ENCODE measurements at places on chromosomes 1 and 21. TPM values are rescaled to one million over a fixed set of nuclear protein-coding genes. Genes with fewer than 3 reads are reported as not detected.

ACTA1 gene
- 0.33 TPM for total RNA-seq

BGLAP gene
- total RNA-seq = 0.98 TPM

MXRA8 gene
- 93.4 TPM for total RNA-seq

NCAM2 gene
- 2.6 TPM for total RNA-seq

DENND2D gene
- total RNA-seq = 70.8 TPM

RUNX3 gene
- 5.6 TPM for total RNA-seq

TMEM51 gene
- 1.6 TPM for total RNA-seq

KCNE1 gene
- 2.2 TPM for total RNA-seq

LCA5L gene
- 6.0 TPM for total RNA-seq

OLFML2B gene
- total RNA-seq = 7.3 TPM

S100B gene
- 242 TPM for total RNA-seq

DNA sequence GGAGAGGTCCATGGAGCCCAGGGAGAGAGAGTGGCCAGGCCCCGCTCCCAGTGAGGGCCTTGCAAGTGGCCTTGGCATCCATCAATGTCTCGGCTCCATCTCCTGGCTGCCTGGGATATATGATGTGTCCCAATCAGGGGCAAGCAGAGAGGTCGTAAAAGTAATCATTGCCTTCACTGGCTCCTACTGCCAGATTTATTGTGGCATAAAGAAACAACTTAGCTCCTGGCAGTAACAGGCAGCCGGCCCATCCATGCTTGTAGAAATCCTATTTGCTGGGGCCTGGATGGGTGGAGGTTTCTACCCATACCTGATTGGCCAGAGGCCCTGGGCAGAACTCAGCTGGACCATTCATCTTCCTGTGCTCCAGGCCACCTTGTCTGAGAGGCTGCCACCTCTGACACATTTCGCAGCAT, 272.6 kb downstream of the MATN1 start:
- DNase-seq = no peak

DNA sequence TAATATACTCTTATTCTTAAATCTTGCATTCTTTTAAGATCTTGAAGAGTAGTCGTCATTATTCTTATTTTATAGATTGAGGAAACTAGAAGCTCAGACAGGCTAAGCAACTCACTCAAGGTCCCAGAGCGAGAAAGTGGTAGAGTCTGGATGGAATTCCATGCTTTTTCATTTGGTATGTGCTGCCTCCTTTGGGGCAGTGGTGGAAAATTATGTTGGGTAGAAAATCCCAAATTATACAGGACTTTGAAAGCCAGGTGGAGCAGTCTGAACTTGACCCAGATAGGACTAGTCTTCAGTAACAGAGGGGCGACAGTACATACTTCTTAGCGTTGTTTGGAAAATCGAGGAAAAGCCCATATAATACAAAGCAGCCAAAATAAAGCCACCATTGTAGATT, 205.6 kb downstream of the ATG4C start:
- DNase-seq = no peak

DNA sequence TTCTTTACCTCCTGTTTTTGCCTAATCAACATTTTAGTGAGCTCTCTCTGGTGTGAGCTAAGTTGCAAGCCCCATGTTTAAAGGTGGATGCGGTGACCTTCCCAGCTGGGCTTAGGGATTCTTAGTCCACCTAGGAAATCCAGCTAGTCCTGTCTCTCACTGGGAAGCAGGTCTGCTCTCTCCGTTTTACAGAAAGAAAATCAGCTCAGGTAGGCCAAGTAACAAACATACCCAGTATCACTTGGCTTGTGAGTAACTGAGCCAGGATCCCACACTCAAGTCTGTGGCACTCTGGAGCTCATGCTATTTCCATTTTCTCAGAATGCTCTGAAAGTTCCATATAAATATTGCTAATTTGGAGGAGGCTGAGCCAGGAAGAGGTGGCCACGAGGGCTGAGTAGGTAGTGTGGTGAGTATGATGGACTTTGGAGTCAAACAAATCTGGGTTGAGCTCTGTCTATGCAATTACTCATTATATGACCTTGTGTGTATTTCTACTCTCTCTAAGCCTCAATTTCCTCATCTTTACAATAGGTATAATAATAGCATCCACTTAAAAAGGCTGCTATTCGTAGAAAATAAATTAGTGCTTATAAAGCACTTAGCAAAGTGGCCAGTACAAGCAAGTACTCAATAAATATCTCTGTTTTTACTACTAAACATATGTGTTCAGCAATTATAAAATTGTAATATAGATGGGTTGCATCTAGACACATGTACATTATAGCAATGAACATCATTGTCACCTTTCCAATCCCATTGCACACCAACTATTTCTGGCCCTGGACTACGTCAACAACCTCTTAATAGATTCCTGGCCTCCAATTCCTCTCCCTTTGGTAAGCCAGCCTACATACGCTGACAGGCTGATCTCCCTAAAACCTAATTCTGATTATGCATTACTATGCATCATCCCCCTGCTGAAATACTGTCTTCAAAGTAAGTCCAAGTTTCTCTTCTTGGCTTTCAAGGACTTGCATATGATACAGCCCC, 32.7 kb upstream of the DHCR24 start:
- DNase-seq = no peak

DNA sequence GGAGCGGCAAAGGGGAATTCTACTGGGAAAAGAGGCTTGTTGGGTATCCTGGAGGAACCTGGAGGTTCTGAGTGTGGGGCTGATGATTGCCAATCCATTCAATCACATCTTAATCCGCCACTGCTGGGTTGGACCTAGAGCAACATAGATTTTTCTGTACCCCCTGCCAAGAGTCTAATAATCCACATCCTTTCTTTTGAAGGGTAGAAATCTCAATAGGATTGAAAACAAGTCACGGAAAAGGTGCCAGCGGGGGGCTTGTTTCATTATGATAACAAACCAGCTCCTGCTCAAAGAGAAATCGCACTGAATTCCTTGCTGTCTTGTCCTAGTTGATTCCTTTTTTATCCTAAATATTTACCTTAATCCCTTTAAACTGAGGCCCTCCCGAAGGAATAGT, 528.5 kb downstream of the ADGRL2 start:
- no peak for DNase-seq

DNA sequence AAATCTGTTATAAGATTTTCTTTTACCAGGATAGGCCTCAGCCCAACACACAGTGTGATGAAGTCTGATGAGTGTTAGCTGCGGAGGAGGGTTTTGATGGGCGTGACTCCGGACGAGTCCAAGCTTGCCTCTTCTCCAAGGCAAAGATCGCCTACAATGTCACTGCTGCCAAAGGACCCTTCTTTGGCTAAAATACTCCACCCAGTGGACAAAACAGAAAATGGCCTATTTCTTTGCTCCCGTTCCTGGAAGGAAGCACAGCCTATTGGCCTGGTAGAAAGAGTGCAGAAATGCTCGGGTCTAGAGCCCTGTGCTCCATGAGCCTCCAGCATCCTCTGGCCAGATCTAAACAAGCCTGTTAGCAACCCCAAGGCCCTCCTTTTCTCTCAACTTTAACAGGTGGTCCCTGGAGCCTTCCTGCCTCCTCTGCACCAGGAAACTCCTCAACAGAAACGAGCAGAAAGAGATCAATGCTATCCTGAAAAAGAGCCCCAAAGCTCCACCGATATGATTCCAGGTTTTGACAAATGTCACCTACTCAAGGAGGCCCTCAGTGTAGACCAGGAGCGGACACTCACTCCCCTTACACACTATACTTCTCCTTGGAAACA, 3.4 kb upstream of the CASQ2 start:
- DNase-seq = peak; percentile 73

- no peak for DNase-seq
Measured at GRCh38 chr1:162913345-162913744, 52.4 kb upstream of the CCDC190 start.

DNA sequence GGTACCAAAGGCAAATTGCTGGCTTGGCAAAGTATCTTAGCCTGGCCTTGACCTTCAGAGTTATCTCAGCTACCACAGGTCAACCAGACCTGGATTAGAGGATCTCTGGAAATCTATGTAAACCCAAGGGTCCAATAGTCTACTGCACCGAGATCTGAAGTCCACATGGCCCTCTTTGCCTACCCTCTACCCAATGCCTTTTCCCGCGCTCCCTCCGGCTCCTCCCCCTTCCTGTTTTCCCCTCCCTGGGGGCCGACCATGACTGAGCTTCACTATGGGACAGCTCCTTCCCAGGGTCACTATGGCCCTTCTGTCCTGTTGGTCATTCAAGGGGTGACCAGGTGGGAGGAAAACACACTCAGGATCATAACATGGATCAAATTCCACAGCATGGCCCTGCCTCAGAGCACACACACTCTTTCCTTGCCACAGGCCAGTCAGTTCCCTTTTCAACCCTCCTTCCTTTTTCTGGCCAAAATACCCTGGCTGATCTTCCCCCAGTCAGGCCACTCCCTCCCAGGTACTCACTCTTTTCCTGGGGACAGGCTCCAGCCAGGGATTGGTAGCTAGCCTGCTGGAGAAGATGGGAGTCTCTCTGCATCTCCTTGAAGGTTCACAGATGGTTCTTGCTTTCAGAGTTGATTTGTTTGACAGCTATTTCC, 19.1 kb upstream of the TMEM183A start:
- no peak for DNase-seq

DNA sequence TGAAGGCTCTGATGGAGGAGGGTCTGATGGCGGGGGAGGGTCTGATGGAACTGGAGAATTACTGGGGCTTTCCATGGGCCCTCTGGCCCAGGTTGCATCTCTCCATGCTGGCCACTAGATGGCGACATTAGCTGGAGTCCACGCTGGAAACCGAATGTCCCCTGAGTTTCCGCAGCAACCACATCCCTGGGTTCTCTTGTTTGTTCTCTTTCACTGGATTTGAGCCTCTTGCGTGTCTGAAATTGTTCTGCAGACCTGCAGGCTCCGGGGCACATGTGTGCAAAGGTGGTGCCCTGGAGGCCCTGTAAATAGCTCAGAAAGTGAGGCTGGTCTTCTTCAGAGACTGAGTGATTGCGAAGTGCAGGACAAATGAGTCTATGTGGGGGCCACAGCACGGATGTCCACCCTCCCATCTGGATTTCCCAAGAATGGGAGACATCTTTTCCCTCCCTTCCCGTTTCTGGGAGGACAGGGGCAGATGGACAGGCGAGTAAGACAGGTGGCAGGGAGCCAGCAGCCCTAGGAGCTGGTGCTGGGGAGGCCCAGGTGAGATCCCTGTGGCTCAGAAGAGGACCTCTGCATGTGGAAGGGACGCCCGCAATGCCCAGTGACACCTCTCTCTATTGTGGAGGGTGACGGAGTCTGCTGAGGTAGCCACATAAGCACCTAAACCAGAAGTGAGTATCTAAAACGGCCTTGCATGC, 73.2 kb upstream of the ABCG1 start:
- DNase-seq = peak; percentile 57

- DNase-seq = no peak
Measured at GRCh38 chr1:29599071-29599470, 362.7 kb downstream of the PTPRU start.

DNA sequence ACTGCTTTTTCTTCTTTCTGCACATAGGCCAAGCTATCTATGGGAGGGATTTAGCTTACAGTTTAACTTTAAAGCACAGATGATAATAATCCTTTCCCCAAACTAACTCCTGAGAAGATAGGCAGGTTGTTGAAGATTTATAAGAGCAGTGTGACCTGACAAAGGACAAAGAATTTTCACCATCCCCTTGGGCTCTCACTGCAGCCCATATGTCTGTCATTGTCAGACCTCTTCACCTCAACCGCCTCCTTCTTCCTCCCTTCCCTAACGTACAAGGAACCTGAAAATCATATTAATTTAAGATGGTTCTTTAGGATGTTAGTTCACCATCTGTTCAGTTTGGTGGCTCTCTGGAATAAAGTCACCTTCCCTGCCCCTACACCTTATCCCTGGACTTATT, 5.0 kb downstream of the RNU1-2 start:
- no peak for DNase-seq

DNA sequence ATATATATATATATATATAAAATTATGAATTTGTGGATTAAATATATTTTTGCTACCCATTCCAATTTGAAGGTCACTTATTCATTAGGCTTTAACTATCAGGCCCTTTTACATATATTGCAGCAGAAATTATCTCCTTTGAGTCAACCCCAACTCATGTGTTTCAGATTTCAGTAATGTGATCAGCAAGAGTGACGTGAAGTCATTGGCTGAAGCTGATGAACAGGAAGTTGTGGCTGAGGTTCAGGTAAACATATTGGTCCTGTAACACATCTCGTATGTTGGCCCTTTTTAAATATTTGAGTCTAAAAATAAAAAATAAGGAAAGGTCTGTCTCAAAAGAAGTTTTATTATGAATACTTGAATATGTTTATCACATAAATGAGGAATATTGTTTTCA, 8.5 kb downstream of the VPS45 start:
- no peak for DNase-seq

GRCh38 chr21:46097336-46098293, at the start of gene COL6A2:
TSS of gene COL6A2 (plus strand) at chr21:46098112.
- DNase-seq = peak; percentile 59

- DNase-seq = no peak
Measured at GRCh38 chr1:43711524-43712386, 4.4 kb downstream of the ST3GAL3 start.

DNA sequence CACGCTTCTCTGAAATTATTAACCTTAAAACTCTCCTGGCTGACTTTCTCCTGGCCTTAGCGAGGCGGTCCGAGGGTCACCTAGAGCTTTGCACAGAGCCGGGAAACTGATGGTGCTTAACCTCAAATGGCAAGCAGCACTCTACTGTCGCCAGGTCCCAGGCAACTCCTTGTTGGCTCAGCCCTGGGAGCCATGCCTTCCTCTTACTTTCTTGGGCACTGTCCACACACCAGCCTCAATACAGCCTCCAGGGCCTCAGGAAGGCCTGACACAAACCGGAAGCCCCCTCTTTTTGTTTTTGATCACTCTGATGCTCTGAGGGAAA, 3.8 kb downstream of the TRABD2B start:
- no peak for DNase-seq

DNA sequence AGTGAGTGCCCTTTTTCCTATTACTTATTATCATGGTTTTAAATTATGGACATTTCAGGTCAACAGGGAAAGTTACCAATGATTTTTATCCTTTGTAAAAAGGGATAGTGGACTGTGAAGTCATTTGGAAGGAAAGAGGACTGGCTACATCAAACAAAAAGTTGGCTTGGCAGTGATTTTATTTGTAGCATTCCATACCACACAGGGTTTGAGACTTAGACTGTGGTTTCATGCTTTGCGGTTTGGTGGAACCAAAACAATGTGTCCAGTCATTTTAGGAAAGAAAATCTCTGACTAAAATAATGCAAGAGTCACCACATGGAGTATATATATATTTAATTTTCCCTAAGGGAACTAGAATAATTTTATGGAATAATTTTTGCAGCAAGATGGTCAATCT, 239.5 kb downstream of the HMCN1 start:
- no peak for DNase-seq

GRCh38 chr1:184646824-184647223, 107.8 kb downstream of the EDEM3 start:
- no peak for DNase-seq

- no peak for DNase-seq
Measured at GRCh38 chr1:157653494-157653873, 47.1 kb downstream of the FCRL3 start.
